ENCODE measurements at places on chromosomes 5 and 9. TPM values are rescaled to one million over a fixed set of nuclear protein-coding genes. Genes with fewer than 3 reads are reported as not detected.
A peak's percentile ranks its signal among the peaks of the same experiment; 100 is the strongest.

The ALDH1A1 gene
- 191 TPM for total RNA-seq

The GRXCR2 gene
- total RNA-seq: not detected

DNA sequence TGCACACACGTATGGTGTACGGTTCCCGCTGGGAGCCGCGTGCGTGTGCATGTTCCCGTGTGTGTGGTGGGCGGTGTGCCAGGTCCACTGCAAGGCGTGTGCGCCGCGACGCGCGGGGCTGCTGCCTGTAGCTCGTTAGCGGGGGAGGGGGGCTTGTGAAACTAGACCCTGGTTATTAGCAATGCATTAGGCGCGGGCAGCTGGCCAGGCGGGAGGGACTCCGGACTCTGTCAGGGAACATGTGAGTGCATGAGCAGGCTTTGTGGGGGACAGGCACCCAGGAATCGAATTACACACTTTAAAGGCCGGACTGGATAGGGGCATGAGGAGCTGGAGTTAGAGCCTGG lies 32.2 kb upstream of the ENHO start:
- peak; percentile 91 for DNase-seq
- no peaks in the 10 kb centered on the region for H3K27me3 ChIP-seq
- no peaks in the 10 kb centered on the region for H3K36me3 ChIP-seq
- H3K27ac ChIP-seq: no peak overlapping the region
- peaks cover 10% of the 10 kb centered on the region for H3K4me1 ChIP-seq

GRCh38 chr5:32499261-32499660 lies 54.7 kb upstream of the ZFR start:
- no peak overlapping the region for H3K27ac ChIP-seq
- H3K36me3 ChIP-seq: no peaks in the 10 kb centered on the region
- DNase-seq: no peak
- no peak overlapping the region for H3K4me3 ChIP-seq

DNA sequence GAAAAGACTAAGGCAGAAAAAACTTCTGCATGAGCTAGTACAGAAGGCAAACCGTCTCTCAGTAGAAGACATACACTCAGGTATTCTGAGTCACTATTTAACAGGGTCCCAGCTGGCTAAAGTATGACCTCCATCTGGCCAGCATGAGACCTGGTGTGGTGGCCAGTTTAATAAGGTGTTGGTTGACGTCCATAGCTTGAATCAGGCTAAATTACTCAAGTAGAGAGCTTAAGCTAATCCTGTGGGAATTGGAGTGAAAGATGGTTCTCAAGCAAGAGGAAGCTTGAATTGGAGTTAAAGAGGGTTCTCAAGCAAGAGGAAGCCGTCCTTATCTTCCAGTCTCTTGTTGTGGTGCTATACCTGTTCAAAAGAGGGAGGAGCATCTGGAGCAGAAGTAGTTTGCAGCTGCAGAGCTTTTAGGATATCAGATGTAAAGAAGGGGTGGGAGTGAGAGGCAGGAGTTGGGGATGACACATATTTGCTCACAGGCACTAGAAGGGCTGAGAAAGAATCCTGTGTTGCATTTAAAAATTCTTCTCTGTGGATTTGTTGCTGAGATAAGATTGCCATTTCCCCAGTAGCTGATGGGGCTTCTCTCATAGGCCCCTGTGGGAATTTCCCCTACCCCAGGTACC lies 136.1 kb upstream of the RUSC2 start:
- no peak for DNase-seq
- H3K4me1 ChIP-seq: peaks cover 8% of the 10 kb centered on the region
- no peak overlapping the region for H3K27ac ChIP-seq
- no peaks in the 10 kb centered on the region for H3K36me3 ChIP-seq

DNA sequence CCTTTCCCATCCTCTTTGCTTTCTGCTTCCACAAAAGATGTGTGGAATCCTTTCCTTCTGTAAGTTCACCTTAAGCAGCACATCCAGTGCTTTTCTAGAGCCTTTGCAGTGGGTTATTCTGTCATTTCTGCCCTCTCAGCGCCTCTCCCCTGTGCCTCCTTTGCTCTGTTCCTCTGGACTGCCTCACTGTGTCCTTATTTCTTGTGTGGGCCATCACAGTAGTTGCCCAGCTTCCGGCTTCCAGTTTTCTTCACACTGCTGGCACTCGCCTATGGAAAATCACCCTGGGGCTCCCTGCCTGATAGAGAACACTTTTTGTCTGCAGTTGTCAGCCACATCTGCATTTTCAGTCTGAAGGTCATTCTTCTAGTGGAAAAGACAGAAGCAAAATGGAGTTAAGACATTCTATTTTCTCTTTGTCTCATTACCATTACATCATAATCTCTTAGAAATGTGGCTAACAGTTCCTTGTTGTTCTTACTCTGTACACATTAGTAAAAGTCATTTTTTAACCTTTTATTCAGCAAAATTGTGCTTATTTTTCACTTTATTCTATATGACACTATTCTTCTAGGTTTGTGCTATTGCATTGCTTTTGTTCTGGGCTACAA lies 64.1 kb upstream of the ZNF608 start:
- H3K27me3 ChIP-seq: no peaks in the 10 kb centered on the region
- no peaks in the 10 kb centered on the region for H3K36me3 ChIP-seq
- no peak for DNase-seq

DNA sequence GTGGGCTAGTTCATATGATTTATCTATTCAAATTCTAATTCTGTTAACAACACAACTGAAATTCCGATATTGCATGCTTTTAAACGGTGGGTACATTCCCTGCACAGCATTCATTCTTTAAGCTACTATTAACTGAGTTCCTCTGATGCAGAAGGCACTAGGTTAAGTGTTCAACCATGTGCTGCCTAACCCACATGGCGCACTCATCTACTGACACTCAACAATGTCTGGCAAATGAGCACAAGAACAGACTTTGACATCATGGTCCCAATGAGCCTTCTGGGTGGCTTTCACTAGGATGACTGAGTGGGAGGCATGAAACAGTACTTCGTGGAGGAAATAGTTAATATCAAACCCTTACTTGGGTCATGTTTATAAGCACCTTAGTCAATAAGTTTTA lies 10.2 kb downstream of the NREP start:
- H3K36me3 ChIP-seq: no peaks in the 10 kb centered on the region
- H3K4me1 ChIP-seq: peaks cover 7% of the 10 kb centered on the region
- H3K27ac ChIP-seq: no peak overlapping the region
- no peak overlapping the region for H3K4me3 ChIP-seq
- no peak for DNase-seq

DNA sequence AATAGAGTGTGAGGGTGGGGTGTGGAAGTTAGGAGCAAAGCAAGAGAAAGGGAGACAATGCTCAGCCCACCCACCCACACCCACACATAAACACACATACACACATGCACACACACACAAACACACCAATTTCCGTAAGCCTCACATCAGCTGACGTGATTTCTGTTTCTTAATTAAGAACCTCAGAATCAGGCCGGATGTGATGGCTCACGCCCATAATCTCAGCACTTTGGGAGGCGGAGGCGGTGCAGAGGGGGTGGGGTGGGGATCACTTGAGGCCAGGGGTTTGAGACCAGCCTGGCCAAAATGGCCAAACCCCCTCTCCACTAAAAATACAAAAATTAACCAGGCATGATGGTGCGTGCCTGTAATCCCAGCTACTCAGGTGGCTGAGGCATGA lies 26.4 kb upstream of the PIK3R1 start:
- H3K4me1 ChIP-seq: peaks cover 3% of the 10 kb centered on the region
- no peak for DNase-seq
- no peak overlapping the region for H3K4me3 ChIP-seq

DNA sequence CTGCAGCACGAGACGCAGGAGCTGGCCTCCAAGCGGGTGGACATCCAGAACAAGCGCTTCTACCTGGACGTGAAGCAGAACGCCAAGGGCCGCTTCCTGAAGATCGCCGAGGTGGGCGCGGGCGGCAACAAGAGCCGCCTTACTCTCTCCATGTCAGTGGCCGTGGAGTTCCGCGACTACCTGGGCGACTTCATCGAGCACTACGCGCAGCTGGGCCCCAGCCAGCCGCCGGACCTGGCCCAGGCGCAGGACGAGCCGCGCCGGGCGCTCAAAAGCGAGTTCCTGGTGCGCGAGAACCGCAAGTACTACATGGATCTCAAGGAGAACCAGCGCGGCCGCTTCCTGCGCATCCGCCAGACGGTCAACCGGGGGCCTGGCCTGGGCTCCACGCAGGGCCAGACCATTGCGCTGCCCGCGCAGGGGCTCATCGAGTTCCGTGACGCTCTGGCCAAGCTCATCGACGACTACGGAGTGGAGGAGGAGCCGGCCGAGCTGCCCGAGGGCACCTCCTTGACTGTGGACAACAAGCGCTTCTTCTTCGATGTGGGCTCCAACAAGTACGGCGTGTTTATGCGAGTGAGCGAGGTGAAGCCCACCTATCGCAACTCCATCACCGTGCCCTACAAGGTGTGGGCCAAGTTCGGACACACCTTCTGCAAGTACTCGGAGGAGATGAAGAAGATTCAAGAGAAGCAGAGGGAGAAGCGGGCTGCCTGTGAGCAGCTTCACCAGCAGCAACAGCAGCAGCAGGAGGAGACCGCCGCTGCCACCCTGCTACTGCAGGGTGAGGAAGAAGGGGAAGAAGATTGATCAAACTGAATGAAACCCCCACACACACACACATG lies 654 bp downstream of the PURA start:
- peak overlapping the region; percentile 93 for H3K27ac ChIP-seq
- H3K4me3 ChIP-seq: peak overlapping the region; percentile 84
- no peaks in the 10 kb centered on the region for H3K4me1 ChIP-seq
- peaks cover 28% of the 10 kb centered on the region for H3K27me3 ChIP-seq
- peak; percentile 84 for DNase-seq
- H3K36me3 ChIP-seq: no peaks in the 10 kb centered on the region

- no peaks in the 10 kb centered on the region for H3K27me3 ChIP-seq
- no peaks in the 10 kb centered on the region for H3K36me3 ChIP-seq
- H3K4me1 ChIP-seq: no peaks in the 10 kb centered on the region
- no peak overlapping the region for H3K4me3 ChIP-seq
Observed at GRCh38 chr9:95150903-95151302, 166.6 kb downstream of the FANCC start.

- no peak overlapping the region for H3K4me3 ChIP-seq
- H3K27me3 ChIP-seq: no peaks in the 10 kb centered on the region
- H3K27ac ChIP-seq: no peak overlapping the region
- no peaks in the 10 kb centered on the region for H3K36me3 ChIP-seq
Observed at GRCh38 chr5:174383210-174384167, 338.0 kb downstream of the NSG2 start.

DNA sequence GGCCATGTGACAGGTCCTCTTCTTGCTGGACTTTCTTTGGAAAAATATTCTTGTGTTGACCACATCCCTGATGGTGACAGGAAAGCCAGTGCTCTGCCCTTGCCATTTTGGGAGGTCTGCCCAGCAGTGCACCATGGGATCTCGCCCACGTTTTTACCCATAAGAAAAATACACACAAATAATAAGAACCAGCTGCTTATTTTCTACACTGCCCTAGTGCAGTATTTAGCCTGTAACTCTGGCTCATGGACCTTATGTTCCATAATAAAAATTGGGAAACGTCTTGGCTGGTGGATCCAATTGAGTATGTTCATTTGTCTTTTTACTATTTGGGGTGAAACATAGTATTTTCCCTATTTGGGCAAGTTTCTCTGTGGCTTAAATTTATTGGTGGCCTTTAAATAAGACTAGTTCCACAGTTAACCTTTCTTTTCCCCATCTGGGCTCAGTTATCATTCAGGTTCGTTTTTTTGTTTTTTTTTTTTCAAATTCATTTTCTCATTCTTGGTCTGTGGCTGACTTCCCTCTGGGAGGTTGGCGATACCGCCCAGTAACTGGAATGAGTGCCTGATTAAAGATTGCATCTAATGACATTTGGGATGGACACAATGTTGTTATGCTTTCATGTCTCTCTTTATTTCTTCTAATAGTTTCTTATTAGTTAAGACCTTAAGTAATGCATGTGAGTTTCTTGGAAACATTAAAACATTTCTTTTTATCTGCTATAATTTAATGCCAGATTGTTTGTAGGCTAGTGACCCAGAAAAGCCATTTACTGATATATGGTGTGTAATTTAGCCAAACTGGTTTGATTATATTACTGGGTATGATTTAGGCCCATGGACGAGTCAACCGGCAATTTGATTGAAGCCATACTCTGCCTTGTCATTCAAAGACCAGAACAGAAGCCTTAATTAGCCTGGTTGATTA lies 163.7 kb downstream of the FGF10 start:
- no peaks in the 10 kb centered on the region for H3K27me3 ChIP-seq
- no peak overlapping the region for H3K4me3 ChIP-seq
- peak; percentile 57 for DNase-seq
- no peak overlapping the region for H3K27ac ChIP-seq
- H3K4me1 ChIP-seq: no peaks in the 10 kb centered on the region

DNA sequence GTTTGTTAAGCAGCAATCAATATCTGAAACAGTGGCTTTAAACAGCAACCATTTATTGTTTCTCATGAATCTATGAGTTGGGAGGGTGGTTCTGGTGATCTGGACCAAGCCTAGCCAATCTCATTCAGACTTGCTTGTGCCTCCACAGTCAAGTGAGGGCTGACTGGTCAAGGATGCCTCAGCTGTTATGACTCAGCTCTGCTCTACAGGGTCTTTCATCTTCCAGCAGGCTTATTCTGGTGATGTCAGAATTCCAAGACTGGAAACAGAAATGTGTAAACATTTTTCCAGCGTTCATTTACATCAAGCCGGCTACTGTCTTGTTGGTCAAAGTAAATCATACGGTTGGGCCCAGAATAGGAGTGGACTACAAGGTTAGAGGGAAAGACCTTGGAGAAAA lies 2.5 kb upstream of the PIP5K1B start:
- DNase-seq: no peak
- H3K27ac ChIP-seq: no peak overlapping the region
- H3K36me3 ChIP-seq: no peaks in the 10 kb centered on the region
- H3K27me3 ChIP-seq: peaks cover 6% of the 10 kb centered on the region
- no peak overlapping the region for H3K4me3 ChIP-seq

- H3K4me1 ChIP-seq: peaks cover 4% of the 10 kb centered on the region
- H3K27me3 ChIP-seq: no peaks in the 10 kb centered on the region
- H3K36me3 ChIP-seq: no peaks in the 10 kb centered on the region
- no peak overlapping the region for H3K4me3 ChIP-seq
- no peak overlapping the region for H3K27ac ChIP-seq
- no peak for DNase-seq
Observed at GRCh38 chr9:4904322-4905134, 80.5 kb upstream of the JAK2 start.

GRCh38 chr9:97524424-97524823 lies 23.0 kb downstream of the TMOD1 start:
- no peaks in the 10 kb centered on the region for H3K36me3 ChIP-seq
- H3K27me3 ChIP-seq: no peaks in the 10 kb centered on the region
- no peaks in the 10 kb centered on the region for H3K4me1 ChIP-seq
- no peak overlapping the region for H3K27ac ChIP-seq
- no peak overlapping the region for H3K4me3 ChIP-seq

Measured in kidney (tissue), 22 donors.